Hematopoietic multipotent progenitor cell treated with erythropoietin and hydrocortisone succinate and interleukin-3 and kit ligand, for 6 days (in vitro differentiated cells): ENCODE measurements at places on chromosomes 5 and 9.

- no peak for DNase-seq
Measured at GRCh38 chr9:134635351-134636148, 6.1 kb upstream of the COL5A1 start.

GRCh38 chr9:85276741-85277140 lies 465.0 kb downstream of the AGTPBP1 start:
- DNase-seq, result no peak

DNA sequence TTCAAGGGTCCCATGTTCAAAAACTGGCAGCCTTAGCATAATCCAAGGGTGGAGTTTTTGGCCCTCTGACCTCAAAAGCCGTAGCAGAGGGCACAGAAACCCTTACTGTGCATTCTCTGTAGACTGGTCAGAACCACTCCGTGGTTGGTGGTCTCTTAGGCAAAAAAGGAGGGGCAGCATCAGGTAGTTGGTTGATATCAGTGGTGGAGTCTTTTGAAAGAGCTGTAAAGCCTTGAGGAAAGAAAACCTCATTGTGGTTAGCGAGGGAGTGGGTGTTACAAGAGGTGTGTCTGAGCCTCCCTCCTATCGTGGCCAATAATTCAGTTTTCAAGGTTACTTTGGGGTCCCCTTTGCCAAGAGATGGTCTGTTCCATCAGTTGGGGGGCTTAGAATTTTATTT lies 40.9 kb downstream of the ARHGEF28 start:
- no peak for DNase-seq

GRCh38 chr5:61887271-61887670 lies 418.7 kb upstream of the KIF2A start:
- no peak for DNase-seq

- DNase-seq, result peak; percentile 11
Measured at GRCh38 chr9:88722753-88723152, 187.8 kb downstream of the NXNL2 start.

DNA sequence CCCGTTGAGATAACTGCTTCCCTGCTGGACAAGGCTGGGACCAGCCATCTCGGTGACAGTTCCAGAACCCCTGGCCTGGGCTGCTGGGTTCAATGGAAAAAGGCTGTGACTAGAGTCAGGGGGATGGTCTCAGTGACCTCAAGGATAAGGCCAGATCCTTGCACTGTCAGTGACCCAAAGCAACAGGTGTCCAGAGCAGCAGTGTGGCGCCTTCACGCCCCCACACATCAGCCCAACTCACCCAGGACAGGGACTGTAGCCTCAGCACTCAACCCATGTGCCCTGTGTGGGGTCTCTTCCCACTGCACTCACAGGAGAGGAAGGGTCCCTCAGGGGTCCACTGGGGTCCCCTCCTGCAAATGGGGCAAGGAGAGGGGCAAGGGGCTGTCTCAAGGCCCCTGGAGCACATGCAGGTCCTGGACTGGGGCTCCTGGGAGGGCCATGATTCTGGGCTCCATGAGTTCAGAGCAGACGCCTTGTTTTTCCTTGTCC lies 698 bp upstream of the LCN2 start:
- DNase-seq, result no peak

DNA sequence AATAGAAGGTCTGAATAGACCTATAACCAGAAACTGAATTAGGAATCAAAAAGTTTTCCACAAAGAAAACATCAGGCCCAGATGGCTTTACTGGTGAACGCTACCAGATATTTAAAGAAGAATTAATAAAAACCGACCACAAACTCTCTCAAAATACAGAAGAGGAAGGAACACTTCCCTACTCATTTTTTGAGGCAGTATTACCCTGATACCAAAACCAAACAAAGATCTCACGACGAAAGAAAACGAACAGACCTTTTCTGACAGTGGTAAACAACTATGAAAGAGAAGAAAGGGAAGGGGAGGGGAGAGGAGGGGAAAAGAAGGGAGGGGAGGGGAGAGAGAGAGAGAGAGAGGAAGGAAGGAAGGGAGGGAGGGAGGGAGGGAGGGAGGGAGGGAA lies 13.5 kb downstream of the B4GALT1 start:
- no peak for DNase-seq

DNA sequence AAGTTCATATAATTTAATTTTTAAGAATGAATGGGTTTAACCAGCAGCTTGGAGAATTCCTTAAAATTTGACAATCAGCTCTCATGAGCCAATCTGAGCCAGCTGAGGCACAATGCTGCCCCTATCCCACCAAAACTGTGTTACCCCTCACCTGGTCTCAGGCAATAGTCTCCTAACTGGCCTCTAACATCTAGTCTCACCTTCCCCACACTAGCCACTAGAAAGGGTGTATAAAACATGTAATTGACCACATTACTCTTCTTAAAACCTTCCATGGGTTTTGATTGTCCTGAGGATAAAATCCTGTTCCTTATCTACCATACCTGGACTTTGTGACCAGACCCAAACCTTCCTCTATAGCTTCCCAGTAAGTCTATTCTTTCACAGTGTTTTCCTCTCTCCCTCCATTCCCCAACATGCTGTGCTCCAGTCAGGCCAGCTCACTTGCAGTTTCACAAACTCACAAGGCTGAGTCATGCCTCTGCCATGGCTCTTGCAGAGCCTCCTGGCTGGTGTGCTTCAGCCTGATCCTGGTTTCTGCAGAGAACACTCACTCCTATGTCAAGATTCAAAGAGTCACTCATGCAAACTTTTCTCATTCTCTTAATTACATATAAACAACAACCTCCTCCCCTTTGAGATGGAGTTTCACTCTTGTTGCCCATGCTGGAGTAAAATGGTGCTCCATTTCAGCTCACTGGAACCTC lies 16.0 kb upstream of the ZCCHC7 start:
- DNase-seq, result no peak

DNA sequence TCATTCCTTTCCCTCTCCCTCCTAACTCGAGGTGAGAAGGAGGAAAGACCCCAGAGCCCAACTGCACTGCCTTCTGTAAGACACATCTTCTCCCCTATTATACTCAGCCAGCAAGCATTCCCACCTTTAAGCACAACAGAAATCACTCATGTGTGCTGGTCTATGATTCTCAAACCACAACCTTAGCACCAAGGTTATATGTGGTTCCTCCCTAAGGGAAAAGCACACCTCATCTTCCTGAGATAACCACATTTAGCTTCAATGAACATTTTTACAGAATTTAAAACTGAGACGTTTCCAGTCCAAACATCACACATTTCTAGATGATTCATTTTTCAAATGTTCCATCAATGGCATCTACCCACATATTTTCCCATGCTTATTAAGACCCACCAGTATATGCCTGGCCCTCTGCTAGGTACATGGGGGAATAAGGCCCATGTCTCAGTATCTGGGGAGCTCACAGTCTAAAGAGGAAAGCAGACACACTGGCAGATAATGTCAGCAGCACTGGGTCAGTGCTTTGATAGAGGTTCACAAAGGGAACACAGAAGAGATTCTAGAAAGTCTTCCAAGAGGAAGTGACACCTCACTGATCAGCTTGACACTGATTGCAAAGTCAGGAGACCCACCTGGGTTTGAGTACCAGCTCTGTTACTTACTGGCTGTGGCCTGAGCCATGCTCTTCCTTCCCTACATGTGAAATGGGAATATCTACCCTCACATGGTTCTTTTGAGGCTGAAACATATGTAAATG lies 245.4 kb downstream of the DENND1A start:
- DNase-seq, result no peak

DNA sequence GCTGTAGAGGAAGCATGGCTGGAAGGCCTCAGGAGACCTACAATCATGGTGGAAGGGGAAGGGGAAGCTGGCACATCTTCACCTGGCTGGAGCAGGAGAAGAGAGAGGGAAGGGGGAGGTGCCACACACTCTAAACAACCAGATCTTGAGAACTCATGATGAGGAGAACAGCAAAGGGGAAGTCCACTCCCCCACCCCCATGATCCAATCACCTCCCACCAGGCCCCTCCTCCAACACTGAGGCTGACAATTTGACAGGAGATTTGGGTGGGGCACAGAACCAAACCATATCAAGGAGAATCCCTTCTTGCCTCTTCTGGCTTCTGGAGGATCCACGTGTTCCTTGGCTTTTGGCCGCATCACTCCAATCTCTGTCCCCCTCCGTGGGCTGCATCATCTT lies 13.1 kb upstream of the CMBL start:
- DNase-seq, result peak; percentile 63

GRCh38 chr5:119501671-119502179 lies 49.4 kb downstream of the HSD17B4 start:
- DNase-seq, result no peak

GRCh38 chr9:5846501-5846921 lies 13.6 kb upstream of the ERMP1 start:
- DNase-seq, result no peak

GRCh38 chr9:32875748-32876147 lies 92.4 kb downstream of the TMEM215 start:
- no peak for DNase-seq

GRCh38 chr9:33190021-33190705 lies 23.0 kb upstream of the B4GALT1 start:
- no peak for DNase-seq

DNA sequence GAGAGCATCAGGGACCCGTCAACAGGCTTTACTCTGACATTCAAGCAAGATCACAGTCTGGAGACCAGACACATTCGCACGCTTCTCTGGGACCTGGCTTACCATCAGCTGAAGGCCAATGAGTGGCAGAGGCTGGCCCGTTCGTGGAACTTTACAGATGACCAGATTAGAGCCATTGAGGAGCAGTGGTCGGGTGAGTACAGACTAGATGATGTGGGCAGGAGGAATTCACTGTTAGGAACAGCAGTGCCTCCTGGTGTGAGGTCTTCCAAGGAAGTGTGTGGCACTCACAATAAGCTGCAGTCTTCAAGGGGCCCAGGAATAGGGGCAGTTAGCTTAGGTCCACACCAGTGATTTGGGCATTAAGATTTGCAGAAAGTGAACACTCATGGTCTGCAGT lies 50.4 kb downstream of the POC5 start:
- DNase-seq, result no peak

DNA sequence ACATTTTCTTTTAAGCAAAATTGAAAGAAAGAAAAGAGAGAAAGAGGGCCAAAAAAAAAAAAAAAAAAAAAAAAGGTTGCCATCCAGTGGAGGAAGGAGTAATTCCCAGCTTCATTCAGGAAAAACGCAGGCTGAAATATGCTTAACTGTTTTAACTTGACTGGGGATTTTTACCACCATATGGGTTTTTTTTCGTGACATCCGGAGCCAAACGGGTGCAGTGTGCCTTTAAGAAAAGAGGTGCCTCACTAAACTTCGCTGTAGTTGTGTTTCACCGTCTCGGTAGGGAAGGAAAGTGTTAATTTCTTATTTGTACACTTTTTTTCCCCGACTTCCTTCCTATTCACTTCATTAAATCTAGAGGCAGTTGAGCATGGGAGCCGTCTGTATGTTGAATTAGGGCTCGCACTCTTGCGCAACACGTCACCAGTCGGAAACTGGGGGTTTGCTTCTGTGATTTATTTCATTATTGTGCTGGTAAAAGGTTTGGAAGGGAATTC lies 143.0 kb downstream of the SMARCA2 start:
- peak; percentile 83 for DNase-seq

DNA sequence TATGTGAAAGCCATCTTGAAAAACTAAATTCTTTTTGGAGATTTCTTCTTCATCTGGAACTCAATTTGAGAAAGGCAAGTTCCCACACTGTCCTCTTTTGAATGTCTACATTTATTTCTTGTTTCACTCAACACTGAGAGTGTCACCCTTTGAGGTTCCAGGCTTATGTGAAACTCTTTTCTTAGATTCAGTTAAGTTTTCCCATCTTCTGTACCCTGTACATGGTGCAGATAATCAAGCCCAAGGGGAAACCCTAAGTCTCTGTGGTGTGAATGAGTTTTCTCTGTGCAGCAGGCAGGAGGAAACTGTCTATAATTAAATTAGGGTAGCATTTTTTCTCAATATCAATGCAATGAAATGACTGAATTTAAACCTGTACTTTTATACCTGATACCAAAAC lies 72.3 kb upstream of the PRLR start:
- no peak for DNase-seq

GRCh38 chr5:62909326-62909725 lies 330.7 kb downstream of the LRRC70 start:
- no peak for DNase-seq

DNA sequence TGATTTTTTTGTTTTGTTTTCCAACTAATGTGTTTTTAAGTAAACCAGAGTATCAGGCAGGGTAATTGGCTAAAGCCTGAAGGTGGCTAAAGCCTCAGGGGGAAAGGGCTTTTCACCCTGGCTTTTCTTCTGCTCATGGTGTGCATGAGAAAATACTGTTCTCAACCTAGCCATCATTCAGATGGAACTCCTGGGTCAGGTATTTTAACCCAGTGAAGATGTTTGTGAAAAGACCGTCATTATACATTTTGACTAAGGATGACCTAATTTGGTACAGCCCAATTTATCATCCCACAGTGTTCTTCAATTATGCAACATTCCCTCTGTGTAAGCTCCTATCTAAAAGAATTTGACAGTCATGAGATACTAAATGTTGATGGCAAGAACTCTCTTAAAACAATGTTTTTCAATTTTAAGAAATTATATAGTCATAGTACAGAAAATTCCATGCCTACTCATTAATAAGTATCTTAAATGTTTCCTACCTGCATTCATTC lies 209.5 kb upstream of the TARS1 start:
- DNase-seq, result no peak

DNA sequence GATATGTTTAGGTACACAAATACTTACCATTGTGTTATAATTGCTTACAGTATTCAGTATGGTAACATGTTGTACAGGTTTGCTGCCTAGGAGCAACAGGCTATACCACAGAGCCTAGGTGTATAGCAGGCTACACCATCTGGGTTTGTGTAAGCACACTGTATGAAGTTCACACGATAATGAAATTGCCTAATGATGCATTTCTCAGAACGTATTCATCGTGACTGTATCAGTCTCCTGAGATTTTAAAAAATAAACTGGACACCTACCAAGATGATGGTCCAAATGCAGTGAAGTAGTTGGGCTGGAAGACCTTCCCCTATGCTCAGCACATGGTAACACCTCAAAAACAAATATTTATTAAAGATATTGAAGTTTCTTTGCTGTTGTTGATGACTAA lies 103.3 kb upstream of the NFIB start:
- no peak for DNase-seq

DNA sequence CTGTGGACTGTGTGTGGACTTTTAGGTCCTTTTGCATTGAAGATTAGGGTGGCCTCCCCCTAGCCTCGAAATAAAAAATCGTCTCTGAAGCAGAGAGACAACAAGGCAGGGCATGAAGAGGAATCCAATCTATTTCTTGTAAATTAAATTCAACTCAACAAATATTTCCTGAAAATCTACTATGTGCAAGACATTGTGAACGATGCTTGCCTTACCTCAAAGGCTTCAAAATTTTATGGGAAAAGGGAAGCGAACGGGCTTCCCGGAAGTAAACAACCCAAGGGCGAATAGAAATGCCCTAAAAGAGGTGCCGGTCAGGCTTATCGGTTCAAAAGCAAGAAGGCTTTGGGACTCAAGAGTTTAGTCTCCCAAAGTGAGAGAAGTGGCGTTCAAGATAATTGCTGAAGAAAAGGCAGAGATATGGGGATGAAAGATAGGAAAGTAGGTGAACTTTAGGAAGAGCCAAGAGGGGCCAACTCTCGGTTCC lies 525 bp downstream of the KIF24 start:
- peak; percentile 80 for DNase-seq
